ENCODE measurements at places on chromosomes 13 and 19. TPM values are rescaled to one million over a fixed set of nuclear protein-coding genes. Genes with fewer than 3 reads are reported as not detected.

- DNase-seq, result no peak
- no peak overlapping the region for H3K27ac ChIP-seq
- no peak overlapping the region for H3K4me3 ChIP-seq
- peaks cover 23% of the 10 kb centered on the region for H3K36me3 ChIP-seq
- no peaks in the 10 kb centered on the region for H3K27me3 ChIP-seq
These were observed 19.3 kb downstream of the PPP1R12C start for GRCh38 chr19:55097864-55098715.

DNA sequence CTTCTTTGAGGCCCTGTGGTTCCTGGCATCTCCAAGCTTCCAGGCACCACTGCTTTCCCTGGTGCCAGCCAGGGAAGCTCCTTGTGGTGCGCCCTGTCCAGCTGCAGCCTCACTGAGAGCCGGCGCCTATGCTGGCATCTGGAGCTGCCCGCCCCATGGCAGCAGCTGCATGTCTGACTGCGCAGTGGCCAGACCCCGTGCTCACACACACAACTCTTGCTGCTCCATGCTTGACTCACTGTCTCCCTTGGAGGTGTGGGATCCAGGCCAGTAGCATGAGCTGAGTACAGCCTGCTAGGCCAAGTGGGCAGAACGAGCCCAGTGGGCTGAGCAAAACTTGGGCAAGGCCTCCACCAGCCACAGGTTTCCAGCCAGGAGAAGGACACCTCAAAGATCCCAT lies 11.5 kb upstream of the SUPT20H start:
- H3K4me1 ChIP-seq, result no peaks in the 10 kb centered on the region
- no peak overlapping the region for H3K4me3 ChIP-seq
- H3K27ac ChIP-seq, result no peak overlapping the region
- DNase-seq, result no peak
- H3K27me3 ChIP-seq, result no peaks in the 10 kb centered on the region

GRCh38 chr19:9935506-9936325 lies 599 bp downstream of the OLFM2 start:
- no peak for DNase-seq
- peaks cover 3% of the 10 kb centered on the region for H3K4me1 ChIP-seq
- no peak overlapping the region for H3K27ac ChIP-seq
- H3K36me3 ChIP-seq, result no peaks in the 10 kb centered on the region

DEDD2 gene
- total RNA-seq, result 67.7 TPM

HTR2A gene
- not detected for total RNA-seq

DNA sequence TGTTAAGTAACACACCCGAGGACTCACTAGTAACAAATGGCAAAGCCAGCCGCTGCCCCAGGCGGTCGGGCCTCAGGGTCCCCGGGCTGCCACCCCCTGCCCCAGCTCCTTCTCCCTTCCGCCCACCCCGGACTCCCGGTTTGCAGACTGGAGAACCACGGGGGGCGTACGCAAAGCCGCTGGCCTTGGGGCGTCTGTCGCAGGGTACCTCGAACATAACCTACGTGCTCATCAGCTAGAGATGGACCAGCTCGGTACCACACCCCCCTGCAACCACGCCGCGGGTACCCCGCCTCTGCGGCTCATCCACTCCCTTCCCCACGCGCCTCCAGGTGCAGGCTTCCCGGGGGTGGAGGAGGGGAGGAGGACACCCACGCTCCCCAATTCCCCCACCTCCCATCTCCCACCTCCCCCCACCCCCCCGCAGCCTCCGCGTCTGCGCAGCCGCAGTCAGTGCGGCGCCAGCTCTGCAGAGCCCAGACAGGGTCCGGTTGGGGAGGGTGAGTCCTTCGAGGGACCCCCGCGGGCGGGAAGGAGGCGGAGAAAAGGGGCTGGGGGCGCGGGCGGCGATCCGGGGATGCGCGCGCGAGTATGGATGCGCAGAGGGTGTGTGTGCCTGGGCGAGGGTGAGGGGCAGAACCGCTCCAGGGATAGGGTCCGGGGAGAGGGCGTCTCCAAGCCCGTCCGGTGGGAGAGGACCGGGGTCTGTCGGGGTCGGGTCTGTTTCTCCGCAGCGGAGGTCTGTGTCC lies at the start of gene SMIM17:
SMIM17 (plus strand) TSS at position 449 of the 749 bp plus-strand sequence. CDS start 2,509 bp downstream, outside the sequence.
- no peak within 1 kb of the TSS for H3K27ac ChIP-seq
- peaks cover 13% of the 10 kb centered on the region for H3K27me3 ChIP-seq
- no peaks in the 10 kb centered on the region for H3K36me3 ChIP-seq
- no peak within 1 kb of the TSS for H3K4me3 ChIP-seq
- no peaks in the 10 kb centered on the region for H3K4me1 ChIP-seq
- DNase-seq, result no peak

GRCh38 chr19:42005504-42005903 lies 11.5 kb upstream of the ATP1A3 start:
- no peak overlapping the region for H3K4me3 ChIP-seq
- no peaks in the 10 kb centered on the region for H3K36me3 ChIP-seq
- no peak overlapping the region for H3K27ac ChIP-seq
- no peak for DNase-seq
- no peaks in the 10 kb centered on the region for H3K4me1 ChIP-seq

GRCh38 chr13:20856650-20857049 lies 45.9 kb downstream of the XPO4 start:
- DNase-seq, result no peak
- H3K4me1 ChIP-seq, result no peaks in the 10 kb centered on the region
- no peak overlapping the region for H3K27ac ChIP-seq

DNA sequence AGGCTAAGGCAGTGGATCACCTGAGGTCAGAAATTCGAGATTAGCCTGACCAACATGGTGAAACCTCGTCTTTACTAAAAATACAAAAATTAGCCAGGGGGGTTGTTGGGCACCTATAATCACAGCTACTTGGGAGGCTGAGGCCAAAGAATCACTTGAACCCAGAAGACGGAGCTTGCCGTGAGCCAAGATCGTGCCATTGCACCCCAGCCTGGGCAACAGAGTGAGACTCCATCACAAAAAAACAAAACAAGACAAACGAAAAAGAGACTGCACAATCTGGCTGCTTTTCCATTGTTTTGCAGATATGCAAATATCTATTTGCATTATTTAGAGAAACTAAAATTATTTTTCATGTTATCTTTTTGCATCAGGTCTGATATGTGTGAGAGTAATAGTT lies 83.6 kb downstream of the ZNF486 start:
- H3K27ac ChIP-seq, result no peak overlapping the region
- H3K4me1 ChIP-seq, result no peaks in the 10 kb centered on the region
- H3K36me3 ChIP-seq, result no peaks in the 10 kb centered on the region
- no peak overlapping the region for H3K4me3 ChIP-seq
- H3K27me3 ChIP-seq, result no peaks in the 10 kb centered on the region
- no peak for DNase-seq

- no peaks in the 10 kb centered on the region for H3K4me1 ChIP-seq
- DNase-seq, result no peak
- no peak overlapping the region for H3K27ac ChIP-seq
These were observed 408.2 kb downstream of the COG6 start for GRCh38 chr13:40063703-40064102.

DNA sequence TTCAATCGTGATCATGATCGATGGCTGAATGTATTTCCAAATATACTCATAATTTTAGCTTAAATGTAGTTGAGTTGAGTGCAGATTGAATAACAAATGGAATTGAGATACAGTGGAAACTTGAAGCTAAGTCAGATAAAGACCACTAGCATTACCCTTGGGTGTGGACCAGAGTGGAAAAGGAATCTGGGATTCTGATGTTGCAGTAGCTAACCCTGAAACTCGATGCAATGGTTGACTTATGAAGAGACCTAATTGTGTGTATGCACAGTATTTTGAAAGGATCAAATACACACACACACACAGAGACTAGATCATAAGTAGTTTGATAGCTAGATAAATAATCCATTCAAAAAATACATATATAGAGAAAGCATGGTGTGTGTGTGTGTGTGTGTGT lies 135.8 kb downstream of the RXFP2 start:
- no peaks in the 10 kb centered on the region for H3K27me3 ChIP-seq
- no peaks in the 10 kb centered on the region for H3K36me3 ChIP-seq
- H3K4me3 ChIP-seq, result no peak overlapping the region
